ENCODE measurements at places on chromosomes 12 and 14.
A peak's percentile ranks its signal among the peaks of the same experiment; 100 is the strongest.

GRCh38 chr12:44000309-44000952, 164.6 kb downstream of the TMEM117 start:
- peak; percentile 36 for DNase-seq

- no peak for DNase-seq
These were observed 413.1 kb downstream of the MED13L start for GRCh38 chr12:115864396-115864795.

DNA sequence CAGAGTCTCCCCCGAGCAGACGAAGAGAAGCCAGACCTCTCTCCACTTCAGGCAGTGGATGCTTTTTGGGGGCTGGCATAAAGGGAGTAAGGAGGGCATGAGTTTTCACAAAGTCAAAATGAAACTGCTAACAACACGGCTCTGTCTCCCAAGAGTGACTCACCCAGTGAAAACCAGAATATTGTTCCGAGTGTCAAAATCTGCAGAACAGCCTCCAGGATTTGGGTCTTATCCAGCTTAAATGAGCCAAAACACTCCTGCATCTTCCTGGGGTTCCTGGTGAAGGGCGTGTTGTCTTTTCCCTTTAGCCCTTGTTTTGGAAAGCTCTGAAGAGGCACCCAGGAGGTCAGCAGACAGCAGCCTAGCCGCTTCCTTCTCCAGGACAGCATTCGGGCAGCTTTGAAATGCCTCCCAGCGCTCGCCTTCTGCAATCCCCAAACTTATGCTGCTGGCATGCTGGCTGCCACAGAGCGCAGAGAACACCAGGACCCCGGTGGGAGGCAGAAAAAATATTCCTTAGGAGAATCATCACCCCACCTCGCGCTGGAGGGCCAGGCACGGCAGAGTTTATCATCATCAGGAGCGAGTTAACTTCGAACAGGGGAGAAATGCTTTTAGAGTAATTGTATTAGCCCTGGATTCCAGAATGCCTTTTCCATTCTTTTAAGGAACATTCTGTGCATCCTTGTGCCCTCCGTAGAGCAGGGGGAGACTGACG, 117.7 kb upstream of the NCOR2 start:
- peak; percentile 41 for DNase-seq

- peak; percentile 43 for DNase-seq
These were observed 9.5 kb downstream of the NOC4L start for GRCh38 chr12:132153501-132154340.

- no peak for DNase-seq
These were observed 205.0 kb upstream of the DCN start for GRCh38 chr12:91387461-91388134.
